CD4-positive, alpha-beta T cell treated with Interleukin-21 for 1 hour (primary cell): ENCODE measurements at places on chromosomes 4 and X.

GRCh38 chr4:153757407-153757806 lies 2.4 kb downstream of the RNF175 start:
- no peak for DNase-seq

DNA sequence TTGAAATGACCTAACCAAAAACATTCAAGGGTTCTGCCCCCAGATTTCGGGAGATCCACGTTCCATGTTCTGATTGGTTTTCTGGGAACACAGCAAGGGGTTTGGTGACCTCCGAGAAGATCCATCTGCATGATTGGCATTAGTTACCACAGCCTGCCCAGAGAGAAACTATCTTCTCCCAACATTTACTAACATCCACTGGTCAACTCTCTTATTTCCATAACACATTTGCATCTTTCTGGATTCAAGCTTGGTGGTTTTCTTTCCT lies 15.6 kb downstream of the SHOX start:
- DNase-seq, result no peak

DNA sequence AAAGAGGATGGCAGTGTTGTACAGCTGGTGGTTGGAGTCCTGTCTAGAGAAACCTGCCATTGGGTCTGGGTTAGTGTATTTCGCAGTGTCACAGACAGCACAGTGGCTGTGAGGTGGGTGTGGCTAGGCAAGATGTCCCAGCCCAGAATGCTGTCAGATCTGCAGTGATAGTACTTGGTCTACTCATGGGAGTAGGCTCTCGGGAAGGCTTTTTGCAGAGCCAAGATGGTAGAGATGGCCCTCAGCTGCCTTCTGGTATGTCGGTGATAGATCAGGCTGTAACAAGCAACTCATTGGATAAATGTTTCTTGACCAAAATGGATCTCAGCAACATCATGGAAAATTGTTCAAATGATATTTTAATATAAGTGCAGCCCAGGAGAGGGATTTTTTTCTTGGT lies 84.3 kb upstream of the WDR1 start:
- DNase-seq, result no peak

GRCh38 chr4:151888367-151888866 lies 127.6 kb upstream of the GATB start:
- DNase-seq, result peak; percentile 15

DNA sequence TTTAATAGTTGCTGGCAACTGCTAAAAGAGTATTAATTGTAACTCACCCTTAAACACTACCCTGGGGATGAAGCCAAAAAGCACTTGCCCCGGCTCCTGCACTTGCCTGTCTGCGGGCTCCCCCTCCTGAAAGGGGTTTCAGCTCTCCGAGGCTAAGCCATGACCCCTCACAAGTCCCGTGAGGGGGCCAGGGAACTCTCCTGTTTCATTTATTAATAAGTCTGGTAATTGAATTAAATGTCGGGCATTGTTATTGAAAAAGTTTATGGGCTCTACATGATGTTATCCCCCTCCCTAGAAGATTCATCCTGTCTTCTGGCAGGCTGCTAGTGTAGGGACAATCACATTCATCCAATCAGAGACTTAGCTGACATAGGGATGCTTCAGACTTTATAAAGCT lies 23.3 kb downstream of the GSPT2 start:
- DNase-seq, result no peak

- DNase-seq, result no peak
Observed at GRCh38 chrX:11364835-11365234, 71.6 kb downstream of the AMELX start.

- DNase-seq, result no peak
Observed at GRCh38 chr4:72391281-72391680, 177.7 kb downstream of the ADAMTS3 start.

DNA sequence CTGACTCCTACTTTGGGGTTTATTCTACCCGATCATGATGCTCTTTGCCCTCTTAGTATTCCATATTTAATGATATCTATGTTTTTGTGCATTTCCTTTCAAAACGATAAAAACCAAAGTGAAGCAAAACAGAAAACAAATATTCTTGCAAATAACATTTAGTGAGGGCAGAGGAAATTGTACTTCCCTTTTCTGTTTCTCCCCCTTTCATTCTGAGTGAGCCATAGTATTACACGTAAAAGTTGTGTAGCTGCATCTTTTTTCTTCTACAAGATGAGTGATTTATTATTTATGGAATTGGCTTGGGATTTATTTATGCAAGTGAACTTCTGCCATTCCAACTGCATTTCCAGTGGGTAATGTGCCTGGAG lies 109.9 kb downstream of the AFF2 start:
- no peak for DNase-seq

DNA sequence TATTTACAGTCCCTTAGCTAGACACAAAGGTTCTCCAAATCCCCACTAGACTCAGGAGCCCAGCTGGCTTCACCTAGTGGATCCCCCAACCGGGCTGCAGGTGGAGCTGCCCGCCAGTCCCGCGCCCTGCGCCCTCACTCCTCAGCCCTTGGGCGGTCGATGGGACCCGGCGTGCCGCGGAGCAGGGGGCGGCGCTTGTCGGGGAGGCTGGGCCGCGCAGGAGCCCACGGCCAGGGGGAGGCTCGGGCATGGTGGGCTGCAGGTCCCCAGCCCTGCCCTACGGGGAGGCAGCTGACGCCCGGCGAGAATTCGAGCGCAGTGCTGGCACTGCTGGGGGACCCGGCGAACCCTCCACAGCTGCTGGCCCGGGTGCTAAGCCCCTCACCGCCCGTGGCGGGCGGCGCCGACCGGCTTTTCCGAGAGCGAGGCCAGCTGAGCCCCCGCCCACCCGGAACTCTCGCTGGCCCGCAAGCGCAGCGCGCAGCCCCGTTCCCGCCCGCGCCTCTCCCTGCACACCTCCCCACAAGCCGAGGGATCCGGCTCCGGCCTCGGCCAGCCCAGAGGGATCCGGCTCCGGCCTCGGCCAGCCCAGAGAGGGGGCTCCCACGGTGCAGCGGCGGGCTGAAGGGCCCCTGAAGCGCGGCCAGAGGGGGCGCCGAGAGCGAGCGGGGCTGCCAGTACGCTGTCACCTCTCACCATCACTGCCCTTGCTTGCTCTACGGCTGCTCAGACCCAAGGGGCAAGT lies 39.4 kb downstream of the WFS1 start:
- DNase-seq, result no peak
